ENCODE measurements at places on chromosomes 3 and 15.

DNA sequence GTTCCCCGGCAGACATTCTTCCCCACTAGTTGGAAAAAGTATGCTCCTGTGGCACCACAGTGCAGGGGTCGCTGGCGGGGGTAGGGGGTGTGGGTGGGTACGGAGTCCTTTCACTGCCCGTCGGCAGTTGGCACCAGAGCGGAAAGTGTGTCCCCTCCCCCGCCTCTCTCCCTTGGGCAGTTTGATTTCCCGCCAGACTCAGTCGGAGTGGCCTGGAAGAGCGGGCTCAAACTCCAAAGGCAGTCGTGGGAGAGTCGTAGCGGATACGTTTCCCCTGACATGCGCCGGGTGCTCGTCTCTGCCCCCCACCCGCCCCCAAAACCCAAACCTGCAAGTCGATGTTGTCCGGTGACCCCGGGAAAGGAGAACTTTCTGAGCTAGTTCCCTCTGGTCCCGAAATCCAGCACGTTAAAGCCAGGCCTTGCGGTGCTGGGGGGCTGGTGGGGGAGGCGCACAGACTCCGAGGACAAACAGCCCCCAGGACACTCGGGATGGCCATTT lies 4.4 kb upstream of the FOXB1 start:
- no peak for DNase-seq

DNA sequence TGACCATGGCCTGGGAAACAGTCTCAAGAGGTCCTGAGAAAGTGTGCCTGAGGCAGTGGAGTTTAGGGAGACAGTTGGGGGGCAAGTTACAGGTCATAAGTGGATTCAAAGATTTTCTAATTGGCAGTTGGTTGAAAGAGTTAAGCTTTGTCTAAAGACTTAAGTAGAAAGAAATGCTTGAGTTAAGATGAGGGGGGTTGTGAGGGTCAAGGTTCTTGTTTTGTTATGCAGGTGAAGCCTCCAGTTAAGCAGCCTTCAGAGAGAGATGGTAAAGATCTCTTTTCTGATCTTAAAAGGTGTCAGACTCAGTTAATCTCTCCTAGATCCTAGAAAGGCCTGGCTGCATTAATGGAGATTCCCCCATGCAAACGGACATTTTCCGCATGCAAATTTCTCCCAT lies 356.3 kb upstream of the C2CD4B start:
- DNase-seq: no peak

DNA sequence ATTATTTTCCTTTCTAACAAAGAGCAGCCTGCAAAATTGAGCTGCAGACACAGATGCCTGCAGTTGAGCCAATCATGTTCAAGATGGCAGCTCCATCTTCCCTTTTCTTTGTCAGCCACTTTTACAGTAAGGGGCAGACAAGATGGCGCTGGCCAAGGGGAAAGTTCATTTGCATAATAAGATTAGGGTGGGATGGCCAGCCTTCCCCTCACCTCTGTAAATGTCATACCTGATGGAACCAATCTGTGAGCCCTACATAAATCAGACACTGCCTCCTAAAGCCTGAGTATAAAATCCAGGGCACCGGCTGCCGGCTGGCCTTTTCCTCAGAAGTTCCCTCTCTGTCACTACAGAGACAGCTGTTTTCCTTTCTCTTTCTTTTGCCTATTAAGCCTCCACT lies 15.8 kb downstream of the PATL2 start:
- DNase-seq: no peak

DNA sequence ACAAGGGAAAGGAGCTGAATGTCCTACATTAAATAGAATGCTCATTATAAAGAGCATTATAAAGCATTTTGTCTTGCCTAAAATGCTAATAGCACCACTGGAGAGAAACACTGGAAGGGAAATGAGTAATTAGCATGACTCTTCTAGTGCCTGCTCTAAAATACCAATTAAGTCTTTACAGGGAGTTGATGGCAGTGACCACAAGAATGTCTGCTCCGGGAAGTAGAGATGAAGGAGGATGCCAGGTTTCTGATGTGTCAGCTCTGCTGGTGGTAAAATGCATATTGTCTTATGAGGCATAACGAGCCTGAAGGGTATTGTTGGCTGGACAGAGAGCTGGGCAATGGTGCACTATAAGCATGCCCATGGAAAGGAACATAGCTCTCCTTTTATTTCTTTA lies 49.5 kb downstream of the MYLK start:
- DNase-seq: no peak

DNA sequence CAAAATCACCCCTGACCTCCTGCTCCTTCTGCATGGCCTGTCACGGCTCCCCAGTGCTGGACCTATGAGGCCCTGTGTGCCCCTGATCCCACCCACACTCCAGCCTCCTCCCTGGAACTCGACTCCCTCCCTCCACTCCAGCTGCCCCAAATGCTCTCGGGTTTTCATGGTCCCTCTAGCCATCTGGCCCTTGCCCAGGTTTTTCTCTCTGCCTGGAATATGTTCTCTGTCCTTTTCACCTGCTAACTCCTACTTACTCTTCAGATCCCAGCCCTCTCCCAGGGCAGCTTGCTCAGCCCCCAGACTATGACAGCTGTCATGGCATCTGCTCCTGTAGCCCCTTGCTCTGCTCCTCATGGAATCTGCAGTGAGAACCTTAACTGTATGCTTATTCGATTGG lies 30.3 kb downstream of the DUSP7 start:
- DNase-seq: no peak

DNA sequence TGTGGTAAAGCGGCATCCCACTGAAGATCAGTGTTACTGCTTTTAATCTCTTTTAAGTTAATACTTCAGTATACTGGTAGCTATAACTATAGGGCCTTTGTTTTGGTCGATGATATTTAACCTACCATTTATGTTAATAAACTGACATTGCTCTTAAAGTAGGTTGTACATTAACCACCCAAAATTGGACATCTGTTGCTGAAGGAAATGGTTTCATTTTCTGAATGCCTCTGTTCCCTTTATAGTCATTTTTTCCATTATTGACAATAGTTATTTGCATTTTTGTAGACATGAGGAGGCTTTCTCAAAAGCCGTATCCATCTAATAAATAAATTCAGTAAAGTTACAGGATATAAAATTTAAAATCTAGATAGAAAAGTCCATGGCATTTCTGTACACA lies 252.4 kb upstream of the UBE2E1 start:
- no peak for DNase-seq

DNA sequence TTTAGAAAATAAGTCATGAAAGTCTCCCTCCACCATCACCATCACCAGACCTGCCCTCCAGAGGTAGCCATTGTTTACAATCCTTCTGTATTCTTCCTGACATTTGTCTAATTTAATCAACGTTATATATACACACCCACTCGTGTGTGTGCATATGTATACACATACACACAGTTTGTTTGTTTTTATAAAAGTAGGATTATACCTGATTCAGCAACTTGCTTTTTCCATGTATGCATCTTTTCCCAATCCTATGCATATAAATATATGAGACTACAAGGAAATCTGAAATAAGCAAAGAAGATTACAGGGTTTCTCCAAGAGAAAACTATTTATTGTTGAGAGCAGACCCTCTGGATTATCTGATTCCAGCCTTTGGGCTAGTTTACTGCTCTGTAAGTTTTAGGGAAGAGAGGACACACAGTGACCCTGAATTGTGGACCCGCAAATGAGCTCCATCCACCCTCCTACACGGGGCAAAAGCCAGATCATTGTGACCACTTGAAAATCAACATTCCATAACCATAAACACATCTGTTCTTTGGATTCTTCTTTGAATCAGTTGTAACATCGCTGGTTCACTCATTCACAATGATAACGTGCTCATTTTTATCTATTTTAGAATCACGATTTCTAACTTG lies 104.3 kb downstream of the CPN2 start:
- no peak for DNase-seq

DNA sequence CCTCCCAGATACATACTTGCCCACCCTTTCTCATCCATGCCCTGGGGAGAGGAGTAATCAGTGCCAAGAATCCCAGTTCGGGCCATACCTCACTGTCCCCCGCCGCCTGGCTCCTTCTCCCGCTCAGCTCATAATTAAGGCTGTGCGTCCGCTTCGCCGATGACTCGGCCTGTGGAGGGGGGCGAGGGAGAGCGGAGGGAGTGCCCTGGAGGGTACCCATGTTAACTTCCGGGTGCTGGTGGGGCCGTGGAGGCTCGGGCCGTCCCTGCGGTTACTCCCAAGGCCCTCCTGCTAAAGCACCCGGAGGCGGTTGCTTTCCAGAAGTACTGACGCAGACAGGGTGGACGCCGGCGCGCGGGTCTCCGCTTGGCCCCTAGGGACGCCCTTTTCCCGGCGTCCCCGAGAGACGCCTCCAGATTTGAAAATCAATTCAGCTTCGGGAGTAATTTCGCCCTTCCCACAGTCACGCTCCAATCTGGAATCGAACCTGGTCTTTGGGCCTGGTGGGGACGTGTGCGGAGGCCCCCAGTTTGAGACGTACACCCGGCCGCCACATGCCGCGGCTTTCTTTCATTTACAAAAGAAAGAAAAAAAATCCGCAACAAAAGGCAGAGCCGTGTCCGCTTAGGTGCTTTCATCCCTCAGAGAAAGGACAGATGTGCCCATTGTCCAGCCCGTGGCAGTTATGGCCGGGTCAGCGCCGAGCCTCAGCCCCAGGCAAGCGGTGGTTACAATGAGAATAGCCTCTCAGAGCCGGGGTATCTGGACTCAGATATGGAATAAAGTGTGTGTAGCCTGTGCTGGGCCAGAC lies 1.0 kb upstream of the ONECUT1 start:
- DNase-seq: no peak

GRCh38 chr3:177745607-177746005 lies 548.3 kb upstream of the TBL1XR1 start:
- DNase-seq: no peak

DNA sequence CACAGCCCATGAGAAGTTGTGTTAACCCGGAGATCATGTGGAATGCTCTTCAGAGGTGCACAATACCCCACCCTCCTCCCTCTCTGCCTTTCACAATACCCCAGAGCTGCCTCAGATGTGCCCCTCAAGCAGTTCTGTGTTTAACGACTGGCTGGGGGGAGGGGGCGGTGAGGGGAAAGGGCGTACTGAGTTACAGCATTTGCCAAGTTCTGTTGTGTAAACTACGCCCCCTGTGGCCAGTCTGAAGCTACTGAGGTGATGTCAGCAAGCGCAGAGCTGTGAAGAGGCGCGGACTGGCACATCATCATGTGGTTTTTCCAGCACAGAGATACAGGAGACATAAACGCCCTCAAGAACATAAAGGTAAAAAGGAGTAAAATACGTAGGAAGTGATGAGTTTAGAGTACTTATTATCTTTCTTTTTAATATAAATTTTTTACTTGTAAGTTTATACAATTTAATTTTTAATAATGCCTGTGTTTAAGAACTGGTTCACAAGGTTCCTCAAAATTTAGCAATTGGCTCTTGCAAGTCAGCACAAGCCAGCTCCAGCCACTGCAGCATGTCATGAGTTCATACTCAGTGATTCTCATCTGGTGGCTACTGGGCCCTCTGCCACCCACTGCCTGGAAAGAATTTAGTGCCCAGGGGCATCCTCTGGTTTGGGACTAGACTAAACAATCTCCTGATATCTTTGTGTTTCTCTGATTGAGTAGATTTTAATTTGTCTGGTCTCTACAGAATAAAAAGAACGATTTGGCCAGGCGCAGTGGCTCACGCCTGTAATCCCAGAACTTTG lies 1.7 kb downstream of the EPB42 start:
- no peak for DNase-seq

GRCh38 chr3:23735535-23736326 lies 70.0 kb upstream of the UBE2E1 start:
- no peak for DNase-seq

DNA sequence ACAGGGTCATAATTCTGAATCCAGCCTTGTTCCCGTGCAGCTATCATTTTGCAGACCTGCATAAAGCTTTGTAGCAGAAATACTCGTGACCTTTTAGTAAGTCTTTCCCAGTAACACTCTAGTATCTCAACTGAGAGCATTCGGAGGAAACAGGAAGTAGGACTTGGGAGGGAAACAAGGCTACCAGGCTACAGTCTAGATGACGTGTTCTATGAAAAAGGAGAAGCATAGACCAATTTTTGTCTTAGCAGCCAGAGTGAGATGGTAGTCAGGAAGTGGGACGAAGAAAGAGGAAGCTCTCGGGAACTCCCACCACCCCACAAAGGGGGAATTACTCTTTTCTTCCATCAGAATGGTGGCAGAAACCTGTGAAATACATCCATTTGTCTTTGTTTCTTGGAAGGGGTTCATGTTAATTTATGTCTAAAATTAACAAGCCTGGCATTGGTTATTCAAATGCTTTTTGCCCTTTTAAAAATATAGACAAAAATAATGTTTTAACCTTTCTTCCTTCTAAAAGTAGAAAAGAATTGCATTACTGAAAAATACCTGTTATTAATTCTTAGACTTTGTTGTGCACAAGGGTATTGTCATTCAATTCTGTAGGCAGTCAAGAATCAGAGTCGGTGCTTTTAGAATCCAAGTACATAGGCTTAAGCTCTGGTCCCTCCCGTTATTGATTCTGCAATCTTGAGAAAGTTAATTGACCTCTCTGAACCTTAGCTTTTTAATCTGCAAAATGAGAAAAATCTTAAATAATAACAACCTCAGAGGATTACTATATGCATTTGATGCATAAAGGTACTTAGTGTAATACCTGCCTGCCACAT lies 1.6 kb upstream of the SUCNR1 start:
- no peak for DNase-seq

DNA sequence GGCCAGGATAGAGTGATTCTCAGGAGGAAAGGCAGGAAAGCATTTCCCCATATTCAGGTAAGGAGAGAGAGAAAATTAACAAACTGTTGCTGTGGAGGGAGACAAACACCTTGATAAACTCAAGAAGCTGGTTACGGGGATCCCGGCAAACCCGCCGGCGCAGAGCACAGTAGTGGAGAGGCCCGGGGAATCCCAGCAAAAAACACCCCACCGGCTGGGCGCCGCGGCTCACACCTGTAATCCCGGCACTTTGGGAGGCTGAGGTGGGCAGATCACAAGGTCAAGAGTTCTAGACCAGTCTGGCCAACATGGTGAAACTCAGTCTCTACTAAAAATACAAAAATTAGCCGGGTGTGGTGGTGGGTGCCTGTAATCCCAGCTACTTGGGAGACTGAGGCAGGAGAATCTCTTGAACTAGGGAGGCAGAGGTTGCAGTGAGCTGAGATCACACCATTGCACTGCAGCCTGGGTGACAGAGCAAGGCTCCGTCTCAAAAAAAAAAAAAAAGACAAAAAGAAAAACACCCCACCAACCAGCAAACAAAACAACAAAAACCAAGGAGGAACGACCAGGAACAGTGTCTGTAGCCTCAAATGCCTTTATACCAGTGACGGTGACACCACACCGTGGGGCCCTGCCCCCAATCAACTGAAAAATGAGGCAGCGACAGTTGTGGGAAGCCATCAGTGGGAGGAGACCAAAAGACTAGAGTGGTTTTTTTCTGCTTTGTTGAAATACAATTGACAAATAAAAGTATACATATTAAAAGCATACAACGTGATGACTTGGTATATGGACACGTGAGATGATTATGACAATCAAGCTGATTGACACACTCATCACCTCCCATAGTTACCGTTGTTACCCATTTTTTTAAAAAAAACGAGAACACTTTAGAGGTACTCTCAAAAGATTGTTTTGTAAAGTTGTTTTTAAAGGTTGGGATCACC lies 40.2 kb upstream of the IDH2 start:
- no peak for DNase-seq

- DNase-seq: no peak
These were observed 224.4 kb downstream of the RYR3 start for GRCh38 chr15:33535135-33535534.
